Kidney glomerular epithelial cell (primary cell): ENCODE measurements at places on chromosomes 6 and 20.

DNA sequence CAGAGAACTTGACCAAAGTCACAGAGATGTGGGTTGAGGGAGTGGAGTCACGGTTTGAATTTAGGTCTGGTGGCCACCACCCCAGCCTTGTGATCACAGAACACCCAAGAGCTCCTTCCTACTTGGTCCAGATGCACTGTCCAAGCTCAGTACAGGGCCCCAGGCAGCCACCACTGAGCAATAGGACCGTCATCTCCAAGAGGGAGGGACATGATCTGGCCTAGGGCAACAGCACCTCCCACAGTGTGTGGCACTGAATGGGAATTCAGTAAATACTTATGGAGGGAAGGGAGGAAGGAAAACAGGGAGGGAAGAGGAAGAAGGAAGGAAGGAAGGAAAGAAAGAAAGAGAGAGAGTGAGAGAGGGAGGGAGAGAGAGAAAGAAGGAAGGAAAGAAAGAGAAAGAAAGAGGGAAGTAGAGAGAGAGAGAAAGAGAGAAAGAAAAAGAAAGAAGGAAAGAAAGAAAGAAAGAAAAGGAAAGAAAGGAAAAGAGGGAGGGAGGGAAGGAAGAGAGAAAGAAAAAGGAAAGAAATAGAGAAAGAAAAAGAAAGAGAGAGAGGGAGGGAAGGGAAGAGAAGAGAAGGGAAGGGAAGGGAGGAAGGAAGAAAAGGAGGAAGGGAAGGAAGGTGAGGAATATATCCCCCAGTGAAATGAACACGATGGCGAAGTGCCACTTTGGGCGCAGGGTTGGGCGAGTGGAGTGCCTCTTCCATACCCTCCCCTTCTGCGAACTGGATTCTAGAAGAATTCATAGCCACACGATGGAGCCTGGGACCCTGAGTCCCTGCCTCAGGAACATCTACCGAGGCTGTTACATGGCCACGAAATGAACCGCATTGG lies 243.7 kb downstream of the TFAP2C start:
- DNase-seq, result no peak

DNA sequence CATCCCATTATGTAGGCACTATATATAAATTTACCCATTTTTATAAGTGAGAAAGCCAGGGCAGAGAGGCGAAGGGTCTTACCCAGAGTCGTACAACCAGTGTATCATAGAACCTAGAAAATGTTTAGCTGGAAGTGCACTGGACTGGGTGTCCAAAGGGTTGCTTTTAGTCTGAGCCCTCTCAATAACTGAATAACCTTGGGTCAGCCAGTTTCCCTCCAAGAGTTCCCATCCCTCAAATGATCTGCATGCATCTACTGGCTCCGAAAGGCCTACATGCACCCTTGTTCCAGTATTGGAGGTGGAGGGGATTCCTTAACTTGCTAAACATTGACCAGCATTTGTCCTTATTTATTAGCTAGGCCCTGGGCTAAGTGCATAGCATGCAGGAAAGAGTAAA lies 3.8 kb downstream of the SNPH start:
- no peak for DNase-seq

DNA sequence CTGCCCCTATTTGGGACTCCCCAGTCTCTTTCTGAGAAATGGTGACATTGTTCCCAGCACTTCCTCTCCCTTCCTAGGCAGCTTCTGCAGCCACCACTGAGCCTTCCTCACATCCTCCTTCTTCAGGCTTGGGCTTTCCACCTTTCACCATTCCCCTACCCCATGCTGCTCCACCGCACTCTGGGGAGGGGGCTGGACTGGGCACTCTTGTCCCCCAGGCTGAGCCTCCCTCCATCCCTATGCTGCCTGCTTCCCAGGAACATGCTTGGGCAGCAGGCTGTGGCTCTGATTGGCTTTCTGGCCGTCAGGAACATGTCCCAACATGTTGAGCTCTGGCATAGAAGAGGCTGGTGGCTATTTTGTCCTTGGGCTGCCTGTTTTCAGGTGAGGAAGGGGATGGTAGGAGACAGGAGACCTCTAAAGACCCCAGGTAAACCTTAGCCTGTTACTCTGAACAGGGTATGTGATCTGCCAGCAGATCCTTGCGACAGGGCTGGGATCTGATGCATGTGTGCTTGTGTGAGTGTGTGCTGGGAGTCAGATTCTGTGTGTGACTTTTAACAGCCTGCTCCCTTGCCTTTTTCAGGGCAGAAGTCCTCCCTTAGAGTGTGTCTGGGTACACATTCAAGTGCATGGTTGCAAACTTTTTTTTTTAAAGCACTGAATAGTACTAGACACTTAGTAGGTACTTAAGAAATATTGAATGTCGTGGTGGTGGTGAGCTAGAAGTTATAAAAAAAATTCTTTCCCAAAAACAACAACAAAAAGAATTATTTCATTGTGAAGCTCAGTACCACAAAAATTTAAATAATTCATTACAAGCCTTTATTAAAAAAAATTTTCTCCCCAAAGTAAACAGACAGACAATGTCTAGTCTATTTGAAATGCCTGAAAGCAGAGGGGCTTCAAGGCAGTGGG lies 2.1 kb upstream of the CDKN1A start:
- peak; percentile 44 for DNase-seq

DNA sequence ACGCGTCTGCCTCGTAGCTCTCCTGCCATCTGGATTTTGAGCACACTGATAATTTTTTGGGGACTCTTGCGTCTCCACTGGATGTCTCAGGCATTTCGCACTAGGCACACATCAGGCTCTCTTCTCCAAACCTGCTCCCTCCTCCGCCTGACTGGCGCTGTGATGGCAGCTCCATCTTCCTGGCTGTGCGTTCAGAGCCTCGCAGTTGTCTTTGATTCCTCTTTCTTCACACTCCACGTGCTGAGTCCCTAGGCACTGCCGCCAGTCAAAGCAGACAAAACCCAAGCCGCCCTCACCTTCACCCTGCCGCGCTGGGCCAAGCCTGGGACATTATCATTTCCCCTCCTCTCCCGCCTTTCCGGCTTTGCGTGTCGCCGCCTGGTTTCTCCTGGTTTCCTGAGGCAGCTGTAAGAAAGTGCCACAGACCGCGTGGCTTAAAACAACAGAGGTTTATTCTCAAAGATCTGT lies 778 bp downstream of the PSMG4 start:
- peak; percentile 8 for DNase-seq

DNA sequence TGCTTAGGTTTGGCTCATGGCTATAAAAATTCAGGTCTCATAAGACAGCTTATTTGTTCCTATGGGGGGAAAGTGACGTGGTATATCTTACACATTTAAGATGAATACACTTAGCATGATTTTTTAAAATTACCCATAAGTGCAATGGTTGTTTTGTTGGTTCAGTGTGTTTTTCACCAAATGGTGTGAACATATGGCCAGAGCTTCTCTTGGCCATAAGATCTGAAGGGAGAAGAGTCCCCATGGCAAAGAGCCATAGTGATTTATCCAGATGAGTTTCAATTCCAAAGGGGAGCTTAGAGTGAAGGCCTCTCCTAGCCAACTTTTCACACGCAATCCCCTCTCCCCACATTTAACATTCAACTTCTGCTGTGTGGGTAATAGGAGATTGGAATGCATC lies 107.6 kb downstream of the TMEM242 start:
- no peak for DNase-seq

DNA sequence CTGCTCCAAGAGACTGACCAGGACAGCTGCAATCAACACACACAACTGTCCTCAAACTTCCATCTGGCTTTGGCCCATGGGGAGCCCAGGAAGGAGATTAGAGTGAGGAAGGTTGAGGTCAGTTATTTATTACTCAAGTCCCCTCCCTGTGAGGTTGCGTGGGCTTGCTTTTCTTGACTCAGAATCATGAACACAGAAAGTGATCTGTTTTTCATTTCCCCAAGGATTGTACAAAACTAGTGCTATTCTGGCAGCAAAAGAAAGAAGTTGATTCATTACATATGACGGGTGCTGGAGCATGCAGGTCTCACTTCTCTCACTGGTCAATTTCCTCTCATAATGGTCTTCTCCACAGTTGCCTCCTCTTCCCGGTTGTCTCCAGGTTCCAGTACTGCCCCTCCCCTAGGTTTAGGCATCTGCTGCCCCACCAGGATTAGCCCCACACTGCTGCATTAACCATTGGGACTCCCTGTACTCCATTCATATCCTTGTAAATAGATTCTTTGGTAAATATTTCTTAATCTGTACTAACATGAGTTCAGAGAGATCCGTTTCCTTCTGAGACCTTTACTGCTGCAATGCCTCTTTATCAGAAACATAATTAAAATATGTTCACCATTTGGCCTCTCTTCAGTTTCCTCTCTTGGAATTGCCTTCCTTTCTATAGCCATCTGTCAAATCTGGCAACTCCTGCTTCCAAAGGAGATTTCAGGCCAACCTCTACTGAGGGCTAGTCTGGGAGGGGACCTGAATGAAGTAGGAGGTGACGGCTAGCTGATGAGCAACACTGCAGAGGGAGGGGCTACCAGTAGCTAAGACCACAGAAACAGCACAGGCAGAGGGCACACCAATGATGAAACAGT lies 888.8 kb downstream of the QKI start:
- no peak for DNase-seq

DNA sequence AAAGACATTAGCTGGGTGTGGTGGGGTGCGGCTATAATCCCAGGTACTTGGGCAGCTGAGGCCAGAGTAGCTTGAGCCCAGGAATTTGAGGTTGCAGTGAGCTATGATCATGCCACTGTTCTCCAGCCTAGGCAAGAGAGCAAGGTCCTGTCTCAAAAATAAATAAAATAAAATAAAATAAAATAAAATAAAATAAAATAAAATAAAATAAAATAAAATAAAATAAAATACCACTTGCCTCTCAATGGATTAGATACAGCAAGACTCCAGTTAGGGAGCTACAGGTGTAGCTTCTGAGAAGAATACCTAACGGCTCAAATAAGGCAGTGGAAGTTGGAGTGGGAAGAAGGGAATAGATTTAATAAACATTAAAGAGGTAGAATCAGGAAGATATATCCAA lies 13.7 kb upstream of the PAK5 start:
- DNase-seq, result no peak

DNA sequence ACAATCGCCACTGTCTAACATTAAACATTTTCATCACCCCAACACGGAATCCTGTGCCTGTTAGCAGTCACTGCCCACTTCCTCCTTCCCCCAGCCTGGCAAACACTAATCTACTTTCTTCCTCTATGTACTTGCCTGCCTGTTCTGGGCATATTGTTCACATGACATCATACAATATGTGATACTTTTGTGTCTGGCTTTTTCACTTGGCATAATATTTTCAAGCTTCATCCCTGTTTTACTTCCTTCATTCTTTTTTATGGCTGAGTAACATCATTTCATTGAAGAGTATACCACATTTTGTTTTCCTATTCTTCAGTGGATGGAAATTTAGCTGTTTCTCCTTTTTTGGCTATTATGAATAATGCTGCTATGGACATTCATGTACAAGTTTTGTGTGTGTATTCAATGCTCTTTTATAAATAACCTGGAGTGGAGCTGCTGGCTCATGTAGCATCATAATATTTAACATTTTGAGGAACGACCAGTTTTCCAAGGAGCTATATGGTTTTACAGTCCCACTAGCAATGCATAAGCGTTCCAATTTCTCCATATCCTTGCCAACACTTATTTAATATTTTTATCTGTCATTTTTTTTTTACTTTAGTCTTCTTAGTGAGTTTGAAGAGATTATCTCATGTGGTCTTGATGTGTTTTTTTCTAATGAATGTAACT lies 360.1 kb downstream of the HDGFL1 start:
- DNase-seq, result no peak

- no peak for DNase-seq
Measured at GRCh38 chr20:57612916-57613315, 7.3 kb downstream of the ZBP1 start.

DNA sequence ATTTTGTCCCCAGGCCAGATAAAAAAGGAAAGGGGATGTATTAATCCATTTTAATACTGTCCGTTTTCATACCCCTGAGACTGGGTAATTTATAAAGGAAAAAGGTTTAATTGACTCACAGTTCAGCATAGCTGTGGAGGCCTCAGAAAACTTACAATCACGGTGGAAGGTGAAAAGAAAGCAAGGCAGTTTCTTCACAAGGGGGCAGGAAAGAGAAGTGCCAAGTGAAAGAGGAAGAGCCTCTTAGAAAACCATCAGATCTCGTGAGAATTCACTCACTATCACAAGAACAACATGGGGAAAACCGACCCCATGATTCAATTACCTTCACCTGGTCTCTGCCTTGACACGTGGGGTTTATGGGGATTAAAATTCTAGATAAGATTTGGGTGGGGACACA lies 152.5 kb downstream of the IBTK start:
- no peak for DNase-seq

- DNase-seq, result no peak
Measured at GRCh38 chr20:14355791-14356190, 18.4 kb upstream of the FLRT3 start.

GRCh38 chr20:24987244-24987643 lies 5.3 kb downstream of the APMAP start:
- no peak for DNase-seq

- no peak for DNase-seq
Measured at GRCh38 chr6:45892196-45892595, 123.5 kb downstream of the CLIC5 start.

DNA sequence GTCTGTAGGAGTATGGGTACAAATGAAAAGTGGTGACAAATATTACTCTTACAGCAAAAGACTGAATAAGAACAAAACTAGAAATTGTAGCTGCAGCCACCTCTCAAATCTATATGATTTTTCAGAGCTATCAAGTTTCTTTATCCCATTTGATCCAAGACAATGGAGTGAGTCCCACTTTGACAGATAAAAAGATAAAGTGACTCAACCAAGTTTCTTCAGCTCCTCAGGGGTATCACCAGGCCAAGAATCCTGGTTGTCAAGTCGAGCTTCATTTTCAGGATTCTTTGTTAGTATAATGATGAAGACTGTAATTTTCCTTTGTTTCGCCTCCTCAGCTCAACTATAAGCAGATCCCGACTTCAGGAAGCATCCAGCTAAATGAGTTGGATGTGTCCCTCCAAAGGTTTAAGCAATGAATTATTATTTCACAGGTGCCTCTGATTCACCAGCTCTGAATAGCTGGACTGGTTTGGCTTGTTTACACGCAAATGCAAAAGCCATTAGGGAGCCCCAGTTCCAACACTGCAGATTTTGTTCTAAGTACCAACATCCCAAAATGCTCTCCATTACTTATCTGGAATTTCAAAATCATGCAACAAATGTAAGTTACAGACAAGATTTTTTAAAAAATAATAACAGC lies 238.9 kb downstream of the MAFB start:
- no peak for DNase-seq

- DNase-seq, result no peak
Measured at GRCh38 chr20:48703107-48703506, 124.7 kb downstream of the PREX1 start.
